ENCODE measurements at places on chromosomes 16 and 17.
A peak's percentile ranks its signal among the peaks of the same experiment; 100 is the strongest.

DNA sequence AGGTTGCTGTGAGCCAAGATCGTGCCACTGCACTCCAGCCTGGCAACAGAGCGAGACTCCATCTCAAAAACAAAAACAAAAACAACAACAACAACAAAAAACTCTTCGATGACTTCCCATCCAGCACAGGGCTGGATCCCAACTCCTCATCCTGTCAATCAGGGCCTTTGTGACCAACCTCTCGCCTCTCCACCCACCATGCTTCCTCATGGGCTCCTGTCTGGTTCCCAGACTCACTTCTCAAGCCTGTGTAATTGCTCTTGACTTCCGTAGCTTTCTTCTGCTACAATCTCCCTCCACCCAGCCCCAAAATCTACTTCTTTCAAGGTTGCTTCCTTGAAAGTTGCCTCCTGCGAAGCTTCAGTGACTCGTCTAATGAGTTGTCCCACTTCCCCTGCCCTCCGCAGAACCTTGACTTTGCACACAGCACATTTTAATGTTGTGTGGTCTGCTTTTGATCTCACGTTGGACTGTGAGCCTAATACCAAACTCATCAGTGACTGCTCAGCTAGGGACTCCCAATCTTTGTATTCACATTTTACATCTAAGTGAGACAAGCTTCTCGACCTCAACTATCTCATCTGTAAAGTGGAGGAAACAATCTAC is 936 bp upstream of the RASL10B start:
- H3K4me1 ChIP-seq: peaks cover 11% of the 10 kb centered on the region
- no peaks in the 10 kb centered on the region for H3K27me3 ChIP-seq
- no peak overlapping the region for H3K27ac ChIP-seq
- ATAC-seq: no peak
- peak overlapping the region; percentile 72 for H3K4me3 ChIP-seq

- H3K36me3 ChIP-seq: peaks cover 81% of the 10 kb centered on the region
- no peak for ATAC-seq
- H3K27me3 ChIP-seq: no peaks in the 10 kb centered on the region
- peaks cover 47% of the 10 kb centered on the region for H3K4me1 ChIP-seq
These were observed 2.8 kb downstream of the PRKAR1A start for GRCh38 chr17:68514831-68515635.

- no peak overlapping the region for H3K4me3 ChIP-seq
- H3K27me3 ChIP-seq: no peaks in the 10 kb centered on the region
- H3K36me3 ChIP-seq: no peaks in the 10 kb centered on the region
- no peak overlapping the region for H3K27ac ChIP-seq
- H3K4me1 ChIP-seq: no peaks in the 10 kb centered on the region
These were observed 712.2 kb downstream of the CDH8 start for GRCh38 chr16:61324044-61324443.

DNA sequence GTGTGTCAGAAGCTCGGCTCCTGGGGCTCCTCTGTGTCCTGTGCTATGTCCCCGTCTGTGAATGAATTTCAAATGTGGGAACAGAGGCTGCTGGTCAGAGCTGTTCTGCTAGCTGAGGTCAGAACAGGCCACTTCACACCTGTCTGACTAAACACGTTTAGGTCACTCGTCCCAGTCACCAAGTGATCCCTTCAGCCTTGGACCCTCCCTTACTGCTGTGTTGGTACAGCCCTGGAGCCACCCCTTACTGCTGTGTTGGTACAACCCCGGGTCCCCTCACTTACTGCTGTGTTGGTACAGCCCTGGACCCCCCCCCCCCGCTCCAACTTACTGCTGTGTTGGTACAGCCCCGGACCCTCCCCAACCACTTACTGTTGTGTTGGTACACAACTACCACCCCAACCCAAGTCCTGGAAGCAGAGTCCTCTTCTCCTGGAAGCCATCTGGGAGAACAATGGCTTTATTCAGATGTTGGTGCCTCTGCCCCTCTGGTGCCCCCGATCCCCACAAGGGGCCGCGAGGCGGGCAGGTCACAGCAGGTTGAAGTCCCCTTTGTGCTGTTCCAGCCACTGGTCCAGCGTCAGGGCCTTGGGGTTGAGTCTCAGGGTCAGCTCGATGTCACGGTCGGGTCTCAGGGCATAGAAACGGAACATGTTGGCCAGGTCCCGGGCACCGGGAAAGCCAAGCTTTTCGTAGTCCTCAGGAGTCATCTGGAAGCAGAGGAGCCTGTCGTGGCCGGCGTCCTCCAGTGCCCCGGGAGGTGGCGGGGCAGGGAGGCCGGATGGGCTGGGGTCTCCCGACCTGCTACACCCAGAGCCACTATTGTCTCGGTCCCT is 13.0 kb downstream of the NMRAL1 start:
- H3K36me3 ChIP-seq: peaks cover 80% of the 10 kb centered on the region
- no peak overlapping the region for H3K4me3 ChIP-seq
- ATAC-seq: no peak
- no peak overlapping the region for H3K27ac ChIP-seq
- H3K27me3 ChIP-seq: no peaks in the 10 kb centered on the region

DNA sequence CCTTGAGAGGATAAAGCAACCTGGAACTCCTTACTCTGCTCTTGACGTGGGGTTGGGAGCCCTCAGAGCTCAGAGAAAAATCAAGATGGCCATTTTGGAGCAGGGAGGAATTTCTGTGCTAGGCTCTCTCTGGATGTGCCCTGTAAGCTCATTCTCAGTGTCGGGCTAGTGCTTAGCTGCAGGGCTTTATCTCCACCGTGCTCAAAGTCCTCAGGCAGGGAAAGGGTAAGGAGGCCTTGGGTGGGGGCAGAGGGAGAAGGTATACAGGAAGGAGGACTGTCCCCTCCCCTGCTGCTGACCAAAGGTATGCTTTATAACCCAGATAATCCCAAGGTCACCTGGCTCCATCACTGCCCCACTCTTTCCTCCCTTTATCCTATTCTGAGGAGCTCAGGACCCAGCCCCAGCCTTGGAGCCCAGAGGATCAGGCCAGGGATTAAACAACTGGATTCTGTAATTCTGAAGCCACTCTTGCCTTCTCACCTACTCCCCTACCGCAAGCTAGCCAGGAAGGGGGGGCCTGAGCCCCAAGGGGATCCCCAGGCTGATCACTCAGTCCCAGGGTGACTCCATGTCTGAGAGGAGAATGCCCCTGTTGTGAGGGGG is 1.1 kb downstream of the DHRS11 start:
- no peak for ATAC-seq
- H3K36me3 ChIP-seq: peaks cover 28% of the 10 kb centered on the region
- H3K4me3 ChIP-seq: peak overlapping the region; percentile 69

DNA sequence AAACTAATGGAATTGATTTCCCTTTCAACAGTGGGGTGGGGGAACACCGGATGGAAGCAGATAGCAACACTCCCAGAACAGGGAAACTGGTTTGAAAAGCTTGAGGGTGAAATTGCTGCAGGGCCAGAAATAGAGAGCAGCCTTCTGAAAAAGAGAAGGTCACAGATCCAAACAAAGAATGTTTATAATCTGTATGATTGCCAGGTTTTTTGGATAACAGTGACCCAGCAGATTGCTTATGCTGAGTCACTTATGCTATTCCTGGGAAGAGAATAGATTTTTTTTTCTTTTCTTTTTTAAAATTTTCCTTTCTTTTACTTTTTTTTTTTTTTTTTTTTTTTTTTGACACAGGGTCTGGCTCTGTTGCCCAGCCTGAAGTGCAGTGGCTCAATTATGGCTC is 641.3 kb downstream of the KCNJ2 start:
- H3K4me3 ChIP-seq: no peak overlapping the region
- no peaks in the 10 kb centered on the region for H3K36me3 ChIP-seq
- no peak for ATAC-seq

DNA sequence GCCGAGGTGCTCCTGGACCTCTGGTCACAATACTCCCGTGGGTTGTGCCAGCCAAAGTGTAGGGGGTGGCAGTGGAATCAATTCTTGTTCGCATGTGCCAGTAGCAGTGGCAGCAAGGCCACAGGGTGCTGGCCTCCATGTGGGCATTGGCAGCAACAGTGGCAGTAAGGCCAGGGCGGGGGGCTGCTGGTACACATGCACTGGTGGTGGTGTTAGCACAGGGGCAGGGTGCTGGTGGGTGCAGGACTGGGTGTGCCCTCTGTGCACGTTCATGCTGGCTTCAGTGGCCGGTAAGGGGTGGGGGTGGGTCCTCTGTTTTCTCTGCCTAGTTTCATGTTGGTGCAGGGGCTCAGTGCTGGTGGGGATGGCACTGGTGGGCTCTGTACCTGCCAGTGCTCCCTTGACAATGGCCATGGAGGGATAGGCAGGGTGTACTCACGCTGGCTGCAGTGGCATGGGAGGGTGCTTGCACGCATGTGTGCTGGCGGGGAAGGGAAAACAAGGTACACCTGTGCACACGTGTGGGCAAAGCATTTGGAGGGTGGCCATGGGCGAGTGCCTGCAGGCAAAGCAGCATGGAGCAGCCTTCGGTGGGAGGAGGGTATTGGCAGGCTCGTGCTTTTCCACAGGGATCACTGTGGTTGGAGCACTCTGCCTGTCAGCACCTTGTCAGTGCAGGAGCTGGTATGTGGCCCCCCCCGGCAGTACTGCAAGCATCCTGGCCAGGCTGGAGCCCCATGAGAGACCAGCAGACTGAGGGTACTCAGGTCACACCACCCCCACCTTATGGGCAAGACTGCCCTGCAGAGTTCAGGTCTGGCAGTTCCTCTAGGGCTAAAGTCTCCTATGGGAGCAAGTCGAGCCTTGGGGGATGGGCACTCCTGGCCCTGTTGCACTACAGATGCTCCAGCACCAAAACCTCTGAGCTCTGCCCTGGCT is 35.8 kb downstream of the NF1 start:
- H3K27me3 ChIP-seq: no peaks in the 10 kb centered on the region
- H3K4me3 ChIP-seq: no peak overlapping the region
- peaks cover 5% of the 10 kb centered on the region for H3K36me3 ChIP-seq
- H3K27ac ChIP-seq: no peak overlapping the region
- ATAC-seq: no peak

- peaks cover 11% of the 10 kb centered on the region for H3K4me1 ChIP-seq
- H3K36me3 ChIP-seq: peaks cover 51% of the 10 kb centered on the region
- H3K27ac ChIP-seq: peak overlapping the region; percentile 96
- no peaks in the 10 kb centered on the region for H3K27me3 ChIP-seq
These were observed 537 bp downstream of the CNOT1 start for GRCh38 chr16:58628845-58629732.

GRCh38 chr17:632560-632959 is 82.1 kb downstream of the VPS53 start:
- H3K27ac ChIP-seq: no peak overlapping the region
- H3K4me3 ChIP-seq: no peak overlapping the region
- ATAC-seq: no peak
- H3K27me3 ChIP-seq: no peaks in the 10 kb centered on the region
- H3K36me3 ChIP-seq: peaks cover 43% of the 10 kb centered on the region

GRCh38 chr17:51957786-51958185 is 200.7 kb downstream of the CA10 start:
- no peaks in the 10 kb centered on the region for H3K36me3 ChIP-seq
- H3K27ac ChIP-seq: no peak overlapping the region
- H3K4me3 ChIP-seq: no peak overlapping the region
- no peak for ATAC-seq
- no peaks in the 10 kb centered on the region for H3K4me1 ChIP-seq
- peaks cover 10% of the 10 kb centered on the region for H3K27me3 ChIP-seq

DNA sequence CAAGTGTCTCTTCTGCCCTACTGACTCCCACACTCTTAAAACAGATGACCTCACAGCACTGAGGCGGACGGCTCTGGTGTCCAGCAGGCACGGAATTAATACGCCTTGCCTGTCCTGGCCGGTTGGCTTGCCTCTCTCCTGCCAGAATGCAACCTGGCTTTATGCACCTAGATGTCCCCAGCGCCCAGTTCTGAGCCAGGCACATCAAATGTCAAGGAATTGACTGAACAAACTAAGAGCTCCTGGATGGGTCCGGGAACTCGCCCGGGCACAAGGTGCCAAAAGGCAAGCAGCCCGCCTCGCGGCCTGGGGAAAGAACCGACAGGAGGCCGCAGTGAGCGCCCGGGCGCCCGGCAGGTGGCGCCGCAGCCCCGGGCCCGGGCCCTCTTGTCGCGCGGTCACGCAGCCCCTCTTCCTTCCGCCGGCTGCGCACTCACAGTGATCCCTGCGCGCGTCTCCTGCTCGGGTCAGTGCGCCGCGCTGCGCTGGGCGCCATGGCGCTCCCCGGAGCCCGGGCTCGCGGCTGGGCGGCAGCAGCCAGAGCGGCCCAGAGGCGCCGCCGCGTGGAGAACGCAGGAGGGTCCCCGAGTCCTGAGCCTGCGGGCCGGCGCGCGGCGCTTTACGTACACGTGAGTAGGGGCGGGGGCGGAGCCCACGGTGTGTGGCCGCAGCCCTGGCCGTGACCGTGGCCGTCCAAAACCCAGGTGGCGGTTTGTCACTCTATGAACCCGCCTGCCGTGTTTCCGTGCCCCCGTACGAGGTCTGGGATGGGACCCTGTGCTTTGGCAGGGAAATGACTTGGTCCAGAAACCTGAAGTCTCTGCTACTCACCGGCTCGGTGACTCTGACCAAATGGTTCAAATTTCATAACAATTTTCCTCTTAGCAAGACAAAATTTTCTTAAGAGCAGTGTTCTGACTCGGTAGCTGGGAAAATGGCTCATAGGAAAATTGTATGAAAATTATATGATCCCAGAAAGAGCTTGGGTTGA is at the start of gene RSAD1:
Gene RSAD1, plus strand, starts transcription at position 470 of the 991 bp plus-strand sequence. Its CDS starts 25 bp downstream, at position 495.
- peak within 1 kb of the TSS; percentile 87 for H3K4me3 ChIP-seq
- peaks cover 19% of the 10 kb centered on the region for H3K4me1 ChIP-seq
- H3K27ac ChIP-seq: peak within 1 kb of the TSS; percentile 94

DNA sequence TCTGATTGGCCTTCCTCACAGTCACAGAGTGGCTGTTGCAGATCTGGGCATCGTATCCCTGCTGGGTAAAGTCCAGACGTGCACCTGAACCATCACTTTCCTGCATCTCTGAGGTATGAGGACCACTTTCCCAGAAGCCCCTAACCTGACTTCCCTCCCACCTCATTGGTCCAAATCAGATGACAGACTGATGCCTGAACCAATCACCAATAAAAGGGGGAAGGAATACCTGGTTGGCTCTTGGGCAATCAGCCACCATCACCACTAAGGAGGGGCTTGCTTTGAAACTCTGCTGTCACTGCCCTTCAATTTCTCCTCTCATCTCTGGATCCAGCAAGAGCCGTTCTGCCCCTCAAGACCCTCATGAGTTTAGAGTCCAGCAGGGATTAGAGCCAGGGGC is 13.6 kb upstream of the WFDC1 start:
- peaks cover 6% of the 10 kb centered on the region for H3K4me1 ChIP-seq
- no peak overlapping the region for H3K4me3 ChIP-seq
- H3K27ac ChIP-seq: no peak overlapping the region
- no peaks in the 10 kb centered on the region for H3K36me3 ChIP-seq
- peaks cover 7% of the 10 kb centered on the region for H3K27me3 ChIP-seq
- ATAC-seq: no peak

DNA sequence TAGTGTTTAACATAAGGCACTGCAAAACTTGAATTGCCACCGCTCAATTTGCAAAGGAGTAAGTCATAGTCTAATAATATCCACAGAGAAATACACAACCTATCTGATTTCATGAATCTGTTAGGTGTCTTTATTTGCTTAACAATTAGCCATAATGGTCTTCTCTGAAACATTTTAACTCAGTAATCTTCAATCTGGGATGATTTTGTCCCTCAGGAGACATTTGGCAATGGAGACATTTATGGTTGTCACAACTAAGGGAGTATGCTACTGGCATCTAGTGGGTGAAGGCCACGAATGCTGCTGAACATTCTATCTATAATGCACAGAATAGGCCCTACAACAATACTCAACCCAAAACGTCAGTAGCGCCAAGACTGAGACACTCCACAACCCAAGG is 4.3 kb downstream of the UBE2G1 start:
- no peaks in the 10 kb centered on the region for H3K27me3 ChIP-seq
- H3K27ac ChIP-seq: no peak overlapping the region
- peaks cover 33% of the 10 kb centered on the region for H3K4me1 ChIP-seq
- no peak for ATAC-seq
- peak overlapping the region; percentile 25 for H3K4me3 ChIP-seq
- H3K36me3 ChIP-seq: peaks cover 29% of the 10 kb centered on the region

- H3K36me3 ChIP-seq: peaks cover 33% of the 10 kb centered on the region
- H3K4me1 ChIP-seq: peaks cover 40% of the 10 kb centered on the region
- H3K4me3 ChIP-seq: peak overlapping the region; percentile 61
- no peaks in the 10 kb centered on the region for H3K27me3 ChIP-seq
- peak overlapping the region; percentile 62 for H3K27ac ChIP-seq
These were observed 7.5 kb downstream of the TENT4B start for GRCh38 chr16:50160495-50161164.

Measured in activated T-helper 17 cell treated with anti-CD3 and anti-CD28 coated beads, Interleukin-2, amount 50 U/mL, for 72 hours (primary cell).